ENCODE measurements at places on chromosomes 13 and 19.

GRCh38 chr13:79226938-79227337 is 179.1 kb downstream of the RBM26 start:
- no peak for DNase-seq

DNA sequence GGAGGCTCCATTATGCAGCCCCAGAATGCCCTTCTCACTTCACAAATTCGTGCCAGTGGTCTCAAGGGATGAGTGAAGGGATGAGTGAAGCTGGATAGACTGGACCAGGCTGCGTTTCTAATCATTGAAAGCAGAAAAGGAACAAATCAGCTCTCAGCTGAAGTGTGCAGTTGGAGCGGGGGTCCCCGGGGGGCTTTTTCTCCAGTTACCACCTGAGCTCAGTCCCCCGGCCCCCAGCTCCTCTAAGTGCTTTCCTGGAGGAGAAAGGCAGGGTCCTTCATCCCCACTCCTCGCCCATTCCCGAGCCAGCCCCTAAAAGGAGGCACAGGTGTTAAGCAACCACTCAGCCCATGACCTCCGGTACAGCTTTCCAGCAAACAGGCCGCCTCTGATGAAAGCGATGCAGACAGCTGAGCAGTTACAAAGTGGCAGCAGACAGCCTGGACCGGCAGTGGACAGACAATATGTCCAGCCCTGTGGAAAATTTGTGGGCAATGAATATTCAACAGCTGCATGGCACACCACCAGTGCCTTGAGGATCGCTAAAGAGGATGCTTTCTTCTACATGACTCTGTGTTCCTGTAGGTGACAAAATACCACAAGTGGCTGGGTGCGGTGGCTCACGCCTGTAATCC is 110.7 kb upstream of the UBL3 start:
- DNase-seq, result no peak

DNA sequence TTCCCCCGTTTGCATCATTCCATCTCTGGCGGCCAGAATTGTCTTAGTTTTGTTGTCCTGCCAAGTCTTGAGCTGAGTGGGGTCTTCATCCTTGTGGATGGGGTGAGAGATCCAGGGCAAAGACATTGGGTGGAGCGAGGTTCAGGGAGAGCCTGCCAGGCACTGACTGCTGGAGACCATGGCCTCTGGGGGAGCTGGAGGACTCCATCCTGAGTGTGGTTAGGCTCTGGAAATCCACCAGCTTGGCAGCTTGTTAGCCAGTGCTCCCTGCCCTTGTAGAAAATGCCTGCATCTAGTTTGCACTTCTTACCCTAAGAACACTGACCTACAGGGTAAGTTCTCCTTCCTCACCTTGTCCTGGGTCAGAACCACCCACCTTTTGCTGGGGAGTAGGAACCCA is 97.2 kb upstream of the ZNF536 start:
- DNase-seq, result no peak

GRCh38 chr13:107192289-107192688 is 624.4 kb upstream of the ARGLU1 start:
- DNase-seq, result no peak

DNA sequence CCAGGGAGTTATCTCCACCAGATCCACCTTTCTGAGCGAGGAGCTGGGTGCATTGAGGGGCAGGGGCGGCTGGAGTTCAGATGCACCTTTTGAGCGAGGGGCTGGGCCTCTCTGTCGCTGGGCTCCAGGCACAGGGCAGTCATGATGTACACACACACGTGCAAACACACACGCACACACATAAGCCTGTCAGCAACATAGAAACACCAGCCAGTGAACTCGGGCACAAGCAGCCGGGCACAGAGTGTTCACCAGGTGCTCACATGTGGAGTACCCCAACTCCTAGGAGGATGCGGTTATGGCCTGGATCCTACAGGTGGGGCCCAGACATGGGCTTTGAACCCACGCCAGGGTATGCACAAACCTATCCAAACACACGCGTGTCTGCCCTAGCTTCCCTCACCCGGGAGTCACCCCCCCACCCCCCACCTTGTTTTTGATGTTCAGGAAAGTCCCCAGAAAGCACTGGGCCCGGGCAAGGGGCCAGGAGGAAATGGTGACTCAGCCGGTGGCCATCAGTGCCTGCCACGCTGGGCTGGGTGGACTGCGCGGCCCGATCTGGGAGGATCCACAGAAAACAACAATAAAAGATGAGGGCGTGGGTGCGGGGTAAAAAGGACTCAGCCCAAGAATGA is 13.3 kb downstream of the ARRDC2 start:
- no peak for DNase-seq

- no peak for DNase-seq
Measured at GRCh38 chr19:46911456-46911855, 50.7 kb downstream of the ARHGAP35 start.

GRCh38 chr13:110346661-110347067 is 39.6 kb downstream of the COL4A2 start:
- DNase-seq, result no peak

DNA sequence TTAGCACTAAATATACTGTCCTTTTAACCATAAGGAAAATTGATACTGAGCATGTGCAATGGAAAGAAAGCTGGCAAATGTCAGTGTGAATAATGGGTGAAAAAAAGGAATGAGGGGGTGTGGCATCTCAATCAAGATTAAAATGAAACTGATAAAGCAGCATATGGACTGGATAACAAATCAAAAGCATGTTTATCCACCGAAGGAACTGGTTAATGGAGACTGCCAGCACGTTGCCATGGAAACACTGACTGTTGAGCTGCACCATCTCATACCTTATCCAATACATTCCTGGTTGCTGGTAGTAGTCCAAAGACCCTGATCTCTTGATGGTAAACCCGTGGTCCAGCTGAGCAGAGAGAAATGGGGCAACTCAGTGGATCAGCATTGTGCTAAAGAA is 311.4 kb upstream of the MAB21L1 start:
- DNase-seq, result no peak

DNA sequence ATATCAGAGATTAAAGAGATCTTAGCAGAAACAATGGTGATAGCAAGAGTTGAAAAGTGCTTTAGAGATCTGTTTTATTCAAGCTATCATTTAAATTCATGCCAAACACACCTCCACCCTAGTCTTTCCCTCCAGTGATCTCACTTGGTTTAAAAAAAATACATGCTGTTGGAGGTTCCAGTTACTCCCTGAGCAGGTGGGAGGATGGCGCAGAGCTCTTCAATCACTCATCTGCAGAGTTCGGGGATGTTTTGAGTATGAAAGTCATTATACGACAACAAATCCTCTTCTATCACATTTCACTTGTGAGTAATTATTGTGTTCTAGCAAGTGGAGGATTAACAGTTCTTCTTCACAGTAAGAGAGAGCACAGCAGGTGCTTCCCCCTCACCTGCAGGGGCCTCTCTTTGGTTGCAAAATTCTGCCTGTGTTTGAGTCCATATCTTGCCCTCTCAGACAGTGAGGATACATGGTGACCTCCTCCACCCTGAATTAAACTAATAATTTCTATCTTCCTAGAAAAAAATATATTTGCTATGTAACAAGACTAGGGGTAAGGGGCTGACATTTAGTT is 376.7 kb downstream of the LIG4 start:
- DNase-seq, result no peak

DNA sequence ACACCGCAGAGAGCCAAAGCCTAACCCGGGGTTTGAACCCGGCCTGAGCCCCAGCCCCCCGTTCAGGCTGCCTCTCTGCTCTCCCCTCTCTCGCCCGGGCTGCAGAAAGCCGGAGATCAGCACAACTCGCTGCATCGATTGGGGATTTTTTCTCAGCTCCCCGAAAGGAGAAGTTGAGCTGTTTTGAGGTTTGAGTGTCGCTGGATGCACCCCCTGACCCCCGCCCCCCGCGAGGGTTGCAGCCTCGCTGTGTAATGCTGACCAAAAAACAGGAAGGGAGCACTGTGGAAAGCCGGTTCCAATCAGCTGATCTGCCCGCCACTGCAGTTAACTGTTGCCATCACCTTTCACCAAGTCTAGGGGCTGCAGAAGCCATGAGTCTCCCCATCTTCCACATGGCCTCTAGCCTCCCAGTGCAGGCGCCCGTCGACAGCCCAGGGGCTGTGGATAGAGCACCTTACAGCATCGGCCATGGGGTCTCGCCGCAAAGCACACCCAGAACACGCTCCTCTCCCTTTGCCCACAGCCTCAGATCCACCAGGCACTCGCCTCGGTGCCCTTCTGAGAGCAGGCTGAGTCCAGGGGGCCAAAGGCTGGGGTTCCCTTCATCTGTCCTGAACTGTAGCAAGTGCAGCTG is 34.5 kb downstream of the MYO9B start:
- DNase-seq, result no peak

DNA sequence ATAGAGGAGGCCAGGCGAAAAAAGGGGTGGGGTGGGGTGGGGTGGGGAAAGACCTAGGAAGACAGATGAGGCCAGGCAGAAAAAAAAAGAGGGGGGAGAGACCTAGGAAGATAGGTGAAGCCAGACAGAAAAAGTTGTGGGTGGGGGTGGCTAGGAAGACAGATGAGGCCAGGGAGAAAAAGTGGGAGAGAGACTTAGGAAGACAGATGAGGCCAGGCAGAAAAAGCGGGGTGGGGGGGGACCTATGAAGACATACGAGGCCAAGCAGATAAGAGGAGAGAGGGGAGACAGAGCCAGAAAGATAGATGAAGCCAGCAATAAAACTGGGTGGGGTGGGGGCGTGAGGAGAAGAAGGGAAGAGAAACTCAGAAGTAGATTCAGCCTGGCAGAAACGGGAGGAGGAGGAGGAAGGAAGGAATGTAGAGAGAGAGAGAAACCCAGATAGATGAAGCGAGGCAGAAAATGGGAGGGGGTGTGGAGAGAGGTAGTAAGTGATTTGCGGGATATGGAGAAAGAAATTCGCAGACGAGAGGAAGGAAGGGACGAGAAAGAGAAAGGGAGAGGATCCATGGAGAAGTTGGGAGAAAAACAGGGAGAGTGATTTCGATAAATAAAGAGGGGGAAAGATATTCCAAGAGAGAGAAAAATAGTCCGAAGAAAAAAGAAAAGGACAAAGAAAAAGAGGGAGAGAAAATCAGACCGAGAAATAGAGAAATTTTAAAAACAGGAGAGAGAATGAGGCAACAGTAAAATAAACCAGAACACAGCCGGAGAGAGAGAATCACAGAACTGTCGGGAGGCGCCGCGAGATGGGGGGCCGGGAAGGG is 12.2 kb upstream of the CACNG6 start:
- DNase-seq, result no peak

GRCh38 chr19:35295792-35296462 is 4.0 kb downstream of the MAG start:
- no peak for DNase-seq
